AML-193 (cell line): ENCODE measurements at places on chromosomes 7 and 10.

GRCh38 chr7:139481364-139481763 is 2.1 kb downstream of the KLRG2 start:
- DNase-seq: no peak

- DNase-seq: no peak
Observed at GRCh38 chr10:97154781-97155180, 31.0 kb downstream of the SLIT1 start.

DNA sequence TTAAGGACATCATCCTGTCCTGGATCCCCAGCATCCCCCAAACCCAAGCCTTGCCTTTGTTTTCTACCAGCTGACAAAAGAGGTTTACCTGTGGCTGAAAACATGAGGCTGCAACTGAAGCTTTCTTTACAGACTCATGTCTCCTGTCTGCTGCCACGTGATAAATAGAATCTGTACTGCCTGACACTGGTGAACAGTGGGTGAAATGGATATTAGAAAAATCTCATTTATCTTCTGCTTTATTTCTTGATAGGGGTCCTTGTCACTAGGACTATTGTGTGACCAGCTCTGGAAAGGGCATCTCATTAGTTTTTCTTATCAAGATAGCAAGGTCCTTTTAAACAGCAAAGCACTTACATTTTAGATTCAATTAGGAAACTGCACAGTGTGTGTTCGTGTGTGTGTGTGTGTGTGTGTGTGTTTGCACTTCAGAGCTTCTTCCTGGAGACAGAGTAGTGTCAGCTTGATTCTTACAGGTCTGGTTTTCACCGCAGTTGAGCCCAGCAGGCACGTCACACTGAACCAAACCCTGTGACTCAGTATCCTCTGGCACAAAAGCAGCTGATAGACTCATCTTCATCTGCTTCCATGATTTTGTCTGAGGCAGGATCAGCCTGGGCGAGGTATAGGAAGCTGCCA is 373.5 kb upstream of the CELF2 start:
- DNase-seq: no peak

- DNase-seq: no peak
Observed at GRCh38 chr7:26857170-26857505, 7.3 kb downstream of the SKAP2 start.

DNA sequence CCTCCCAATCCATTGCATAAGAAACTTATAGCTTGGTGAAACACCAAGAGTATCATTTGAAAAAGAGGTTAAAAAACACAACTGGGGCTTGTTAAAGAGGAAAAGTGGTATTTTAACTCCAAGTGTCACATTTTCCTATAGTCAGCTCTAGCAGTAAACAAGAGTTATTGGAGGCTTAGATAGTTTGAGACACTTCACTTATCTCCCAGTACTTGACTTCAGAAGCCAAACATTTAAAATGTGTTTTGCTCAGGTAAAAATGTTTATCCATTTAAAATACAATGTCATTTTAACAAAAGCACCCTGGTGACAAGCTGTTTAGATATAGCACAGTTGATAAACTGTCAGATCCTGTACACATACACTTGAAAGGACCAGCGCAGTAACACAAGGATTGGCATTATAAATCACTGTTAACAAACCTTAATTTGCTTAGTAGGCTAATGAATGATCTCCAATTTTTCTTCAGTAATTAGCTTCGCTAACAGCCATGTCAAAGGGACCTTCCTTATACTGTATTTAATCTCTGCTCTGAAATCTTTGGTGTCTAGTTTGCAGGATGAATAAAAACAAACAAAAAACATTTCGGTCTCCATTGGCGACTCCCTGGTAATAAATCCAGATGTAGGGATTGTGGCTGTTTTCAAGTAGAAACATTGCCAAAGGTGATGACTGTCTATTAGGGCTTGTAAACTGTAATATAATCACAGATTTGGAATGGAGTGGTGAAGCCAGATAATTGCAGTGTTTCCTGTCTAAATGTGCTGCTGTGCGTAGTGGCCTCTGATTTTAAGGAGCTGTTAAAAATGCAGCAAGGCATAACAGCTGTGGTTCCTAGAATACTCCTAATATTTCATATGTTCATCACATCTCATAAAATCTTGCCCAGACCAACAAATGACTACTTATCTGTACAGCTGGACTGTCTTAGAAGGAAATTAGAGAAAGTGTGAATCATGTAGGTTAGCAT is 545.1 kb downstream of the AUTS2 start:
- DNase-seq: no peak

DNA sequence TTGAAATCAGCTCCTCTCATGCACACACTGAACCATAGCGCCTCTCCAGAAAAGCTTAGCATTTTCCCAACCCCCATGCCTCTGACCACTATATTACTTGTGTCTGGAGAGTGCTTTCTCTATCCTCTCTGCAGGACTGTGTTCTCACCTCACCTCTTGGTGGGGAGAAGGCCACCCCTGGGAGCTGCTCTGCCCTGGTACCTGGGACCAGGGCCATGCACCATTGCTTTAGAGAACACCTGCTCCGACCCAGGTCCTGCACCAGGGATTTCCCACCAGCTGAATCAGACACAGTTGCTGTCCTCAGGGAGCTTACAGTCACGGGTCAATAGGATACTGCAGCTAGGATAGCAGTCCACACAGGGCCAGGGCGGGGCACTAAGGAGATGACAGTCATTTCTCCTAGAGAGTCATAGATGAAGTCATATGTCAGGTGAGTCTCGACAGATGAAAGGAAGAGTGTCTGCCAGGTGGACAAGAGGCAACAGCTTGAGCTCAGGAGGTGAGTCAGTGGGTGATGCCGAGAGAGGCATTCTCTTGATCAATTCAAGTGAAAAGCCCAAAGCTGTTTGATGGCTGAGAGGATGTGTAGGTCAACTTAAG is 619 bp upstream of the LMTK2 start:
- no peak for DNase-seq

DNA sequence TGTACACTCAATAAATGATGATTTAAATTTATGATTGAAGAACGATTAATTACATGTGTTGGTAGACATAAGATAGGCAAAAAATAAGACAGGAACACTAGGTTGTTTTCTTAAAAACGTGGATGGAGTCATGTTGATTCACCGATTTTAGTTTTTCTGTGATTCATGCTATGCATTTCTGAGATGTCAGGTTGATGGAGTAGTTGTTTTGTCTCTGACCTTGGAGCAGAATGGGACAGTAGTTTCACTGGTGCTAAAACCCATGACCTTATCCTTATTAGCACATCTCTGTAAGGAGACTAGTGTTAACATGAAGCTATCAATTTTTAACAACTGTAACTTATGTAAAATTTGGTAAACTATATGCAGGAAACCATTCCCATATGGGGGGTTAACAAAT is 611.6 kb upstream of the FZD8 start:
- no peak for DNase-seq

GRCh38 chr10:53646525-53646924 is 873.9 kb upstream of the MBL2 start:
- no peak for DNase-seq

GRCh38 chr7:72217151-72217550 is 195.0 kb downstream of the CALN1 start:
- no peak for DNase-seq

DNA sequence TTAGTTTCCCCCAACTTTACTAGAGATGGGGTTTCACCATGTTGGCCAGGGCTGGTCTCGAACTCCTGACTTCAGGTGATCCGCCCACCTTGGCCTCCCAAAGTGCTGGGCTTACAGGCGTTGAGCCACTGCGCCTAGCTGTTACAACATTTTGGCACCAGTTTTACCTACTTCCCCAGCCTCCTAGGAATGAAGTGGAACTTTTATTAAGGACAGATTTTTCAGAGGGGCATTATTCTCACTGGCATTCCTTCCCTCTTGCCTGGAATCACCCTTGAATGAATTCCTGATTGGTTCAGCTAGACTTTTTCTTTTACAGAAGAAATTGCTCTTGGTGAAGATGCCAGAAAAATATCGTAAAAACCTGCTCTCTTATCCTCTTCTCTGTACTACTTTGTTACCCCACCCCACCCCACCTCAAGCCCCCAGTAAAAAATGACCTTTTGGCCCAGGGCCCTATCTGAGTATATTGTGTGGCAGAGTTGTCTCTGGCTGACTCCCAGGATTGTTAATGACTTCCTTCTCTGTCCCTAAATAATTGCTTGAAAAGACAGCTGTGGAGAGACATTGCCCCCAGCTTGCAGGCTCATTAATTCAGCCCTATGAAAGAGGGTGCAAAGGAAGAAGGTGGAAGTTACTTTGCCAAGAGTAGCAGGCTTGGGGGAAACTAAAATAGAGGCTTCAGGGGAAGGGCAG is 189.6 kb downstream of the AUTS2 start:
- DNase-seq: no peak
